Aorta (tissue), 5 donors: ENCODE measurements at places on chromosomes 13 and 19. TPM values are rescaled to one million over a fixed set of nuclear protein-coding genes. Genes with fewer than 3 reads are reported as not detected.

GRCh38 chr13:47457626-47458025 lies 543.4 kb downstream of the SUCLA2 start:
- DNase-seq = no peak

DNA sequence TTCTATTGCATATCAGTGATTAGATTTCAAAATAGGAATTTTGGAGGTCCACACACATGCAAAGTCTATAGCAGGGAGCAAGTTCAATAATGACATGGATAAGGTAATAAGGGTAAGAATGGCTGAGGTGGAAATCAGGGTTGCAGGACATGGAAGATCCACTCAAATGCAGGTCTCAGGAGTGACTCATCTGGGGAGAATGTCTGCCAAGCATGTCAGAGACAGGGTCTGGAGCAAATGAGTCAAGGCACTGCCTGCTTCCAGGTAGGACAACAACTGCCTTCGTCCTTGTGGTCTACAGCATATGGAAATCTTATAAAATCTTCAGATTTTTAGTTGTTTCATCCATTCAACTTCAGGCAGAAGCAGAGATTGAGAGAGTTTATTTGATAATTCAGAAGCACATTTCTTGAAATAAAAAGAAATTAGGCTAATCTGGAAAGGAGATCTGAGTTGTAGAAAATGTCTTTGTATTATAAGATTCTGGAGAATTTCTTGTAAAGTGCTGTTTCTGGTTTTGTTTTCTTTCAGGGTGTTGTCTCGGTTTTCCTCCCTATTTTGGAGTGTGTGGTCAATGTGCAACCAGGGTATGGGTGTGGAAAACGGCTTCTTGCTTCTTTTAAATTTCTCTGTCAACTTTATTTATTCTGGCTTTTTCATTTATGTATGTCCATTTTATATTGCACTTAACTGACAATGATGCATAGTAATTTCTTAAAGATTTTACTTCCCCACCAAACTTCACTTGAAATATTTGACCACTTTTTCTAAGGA lies 748.8 kb downstream of the LIG4 start:
- no peak for DNase-seq

- DNase-seq = no peak
Observed at GRCh38 chr19:49551531-49551930, 23.7 kb downstream of the RCN3 start.

DNA sequence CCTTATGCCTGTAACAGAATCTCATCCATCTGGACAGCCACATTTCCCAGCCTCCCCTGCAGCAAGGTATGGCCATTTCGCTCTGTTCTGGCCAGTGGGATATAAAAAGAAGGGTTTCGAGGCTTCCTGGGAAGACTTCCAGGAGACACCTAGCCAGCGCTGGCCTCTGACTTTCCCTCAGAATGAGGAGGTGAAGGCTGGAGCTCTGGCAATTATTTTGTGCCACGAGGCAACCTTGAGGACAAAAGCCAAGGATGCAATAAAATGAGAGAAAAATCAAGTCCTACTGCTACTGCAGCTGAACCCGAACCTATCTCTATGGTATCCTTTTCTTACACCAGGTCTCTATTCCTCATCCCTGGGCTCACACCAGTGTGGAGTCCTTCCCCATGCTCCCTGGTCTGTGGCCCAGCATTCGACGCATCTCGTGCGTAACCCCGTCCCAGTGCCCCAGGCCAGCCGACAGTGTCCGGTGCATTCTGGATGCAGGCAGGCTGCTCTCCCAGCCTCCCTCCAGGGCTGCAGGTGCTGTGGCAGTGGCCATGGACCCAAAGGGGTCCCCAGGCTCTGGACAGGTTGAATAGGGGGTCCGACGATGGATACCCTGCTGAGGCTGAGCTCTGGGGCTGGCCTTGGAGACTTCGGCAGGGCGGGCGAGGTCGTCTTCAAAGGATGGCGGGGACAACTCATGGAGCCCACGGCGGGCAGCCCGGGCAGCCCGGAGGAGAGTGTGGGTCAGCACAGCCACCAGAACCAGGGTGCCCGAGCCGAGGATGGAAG lies 12.2 kb downstream of the TMEM221 start:
- DNase-seq = no peak

DNA sequence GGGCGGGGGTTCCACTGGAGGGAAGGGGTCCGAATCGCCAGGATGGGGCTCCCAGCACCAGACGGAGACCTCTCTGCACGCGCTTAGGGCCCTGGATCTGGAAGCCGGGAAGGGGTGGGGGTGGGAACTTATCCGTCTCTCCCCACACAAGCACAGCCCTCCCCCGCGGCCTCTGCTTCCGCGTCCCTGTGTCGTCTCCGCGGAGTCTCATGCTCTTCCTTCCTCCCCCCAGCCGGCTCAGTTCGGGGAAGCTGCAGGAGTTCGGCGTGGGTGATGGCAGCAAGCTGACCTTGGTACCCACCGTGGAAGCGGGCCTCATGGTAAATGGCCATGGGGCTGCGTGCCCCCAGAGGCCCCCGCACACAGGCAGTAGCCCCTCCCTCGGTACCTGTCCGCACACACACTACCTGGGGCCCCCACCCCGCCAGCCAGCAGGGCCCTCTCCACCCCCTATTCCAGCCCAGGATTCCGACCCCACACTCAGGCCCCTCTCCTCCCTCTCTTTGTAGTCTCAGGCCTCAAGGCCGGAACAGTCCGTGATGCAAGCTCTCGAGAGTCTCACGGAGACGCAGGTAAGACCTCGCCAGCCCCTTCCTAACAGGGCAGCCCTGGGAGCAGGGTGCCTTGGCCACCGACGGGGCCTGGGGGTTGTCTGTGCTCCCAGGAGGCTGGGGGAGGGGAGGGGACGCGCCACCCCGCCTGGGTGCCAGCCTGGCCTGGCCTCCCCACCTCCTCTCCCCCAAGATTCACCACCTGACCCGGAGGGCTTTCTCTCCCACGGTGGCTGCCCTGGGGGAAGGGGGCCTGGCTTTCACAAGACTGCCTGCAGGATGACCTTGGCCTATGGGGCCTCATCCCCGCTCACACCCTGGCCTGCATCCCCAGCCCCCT lies 3.2 kb downstream of the MIDN start:
- peak; percentile 89 for DNase-seq

GRCh38 chr13:100491164-100491842 lies 97.3 kb downstream of the GGACT start:
- no peak for DNase-seq

DNA sequence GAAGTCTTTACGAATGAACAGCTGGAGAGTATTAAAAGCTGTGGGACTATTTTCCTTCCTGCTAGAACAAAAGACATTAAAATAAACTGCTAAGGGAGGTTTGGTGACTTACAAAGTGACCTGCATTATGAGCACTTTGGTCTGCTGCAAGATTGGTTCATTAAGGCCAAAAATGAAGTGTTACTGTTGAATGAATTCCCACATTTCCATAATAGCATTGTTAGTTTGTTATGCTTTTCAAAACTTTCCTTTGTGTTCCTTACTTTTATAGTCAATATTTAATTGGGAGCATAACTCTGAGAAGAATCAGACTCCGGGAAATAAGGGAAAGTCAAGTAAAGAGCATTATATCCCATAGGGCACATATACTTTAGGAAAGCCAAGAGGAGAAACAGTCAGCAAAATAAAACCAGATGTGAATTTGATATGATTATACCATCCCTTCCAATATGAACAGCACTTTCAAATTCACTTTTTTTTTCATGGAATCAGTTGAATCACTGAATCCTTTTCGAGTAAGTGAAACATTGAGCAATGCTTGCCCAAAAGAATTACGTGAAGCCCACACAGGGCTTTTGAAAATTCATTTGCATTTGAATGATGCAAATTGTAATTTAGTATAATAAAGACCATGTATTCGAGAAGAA lies 112.6 kb downstream of the KCTD12 start:
- DNase-seq = no peak

Gene URAD
- total RNA-seq = not detected

Gene KLK3
- total RNA-seq = not detected
